ENCODE measurements at places on chromosomes 2 and 18.

DNA sequence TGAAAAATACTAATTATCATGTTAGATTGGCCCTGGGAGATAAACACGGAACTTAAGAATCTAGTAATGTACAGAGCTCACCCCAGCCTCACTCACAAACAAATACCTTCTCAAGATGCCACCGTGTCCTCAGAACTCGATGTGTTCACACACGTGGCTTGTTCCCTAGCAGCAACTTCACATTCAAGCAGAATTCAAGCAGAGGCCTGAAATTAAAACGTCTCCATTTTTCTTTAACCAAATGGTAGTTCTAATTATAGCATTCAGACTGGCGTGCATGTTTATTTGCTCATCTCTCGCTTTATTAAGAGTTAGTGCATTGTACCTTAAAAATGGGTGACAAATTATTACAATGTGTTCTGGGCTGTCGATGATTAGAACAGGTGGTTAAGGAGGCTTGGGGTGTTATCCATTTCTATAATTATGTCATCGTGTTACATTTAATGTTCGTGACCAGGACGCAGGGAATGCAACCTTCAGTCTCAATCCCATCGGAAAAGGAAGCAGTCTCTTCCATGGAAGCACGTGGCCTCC, 57.3 kb upstream of the SLC66A3 start:
- no peak for DNase-seq

GRCh38 chr2:84654414-84654813, 138.1 kb downstream of the DNAH6 start:
- DNase-seq: no peak

GRCh38 chr2:121965661-121966060, 210.2 kb downstream of the TSN start:
- no peak for DNase-seq

GRCh38 chr2:100242476-100242875, 79.8 kb downstream of the LONRF2 start:
- no peak for DNase-seq

DNA sequence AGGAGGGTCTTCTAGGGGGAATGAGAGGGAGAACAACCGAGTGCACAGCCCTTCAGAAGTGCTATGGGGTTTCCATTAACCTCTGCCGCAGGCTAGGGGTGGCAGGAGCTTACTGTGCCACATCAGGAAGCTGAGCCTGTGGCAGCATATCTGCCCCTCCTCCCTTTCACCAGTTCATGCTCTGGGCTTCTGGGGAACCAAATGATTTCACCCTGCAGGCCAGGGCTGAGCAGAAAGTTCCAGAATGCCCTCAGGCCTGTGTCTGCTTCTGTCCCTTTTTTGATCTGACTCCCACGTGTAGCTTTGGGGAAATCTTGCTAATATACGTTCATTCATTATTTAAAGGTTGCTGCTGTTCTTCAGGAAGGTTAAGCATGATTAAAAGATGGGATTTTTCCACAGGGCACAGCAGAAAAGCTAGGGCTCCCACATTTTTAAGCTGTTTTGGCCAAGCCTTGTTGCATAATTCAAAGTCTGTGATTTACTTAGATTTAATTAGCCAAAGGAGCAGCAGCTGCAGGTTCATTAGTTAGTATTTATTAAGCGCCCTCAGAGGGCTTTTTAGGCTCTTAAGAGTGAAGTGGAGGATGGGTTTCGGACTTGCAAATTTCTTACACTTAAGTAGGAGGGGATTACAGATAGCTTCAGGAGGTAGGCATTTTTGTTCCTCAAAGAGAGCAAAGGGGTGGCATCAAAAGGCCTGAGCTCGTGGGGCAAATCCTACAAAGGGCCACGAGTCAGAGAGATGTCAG, 10.2 kb downstream of the TMEM247 start:
- DNase-seq: no peak

GRCh38 chr2:157820193-157820592, 55.9 kb downstream of the ACVR1 start:
- DNase-seq: no peak

DNA sequence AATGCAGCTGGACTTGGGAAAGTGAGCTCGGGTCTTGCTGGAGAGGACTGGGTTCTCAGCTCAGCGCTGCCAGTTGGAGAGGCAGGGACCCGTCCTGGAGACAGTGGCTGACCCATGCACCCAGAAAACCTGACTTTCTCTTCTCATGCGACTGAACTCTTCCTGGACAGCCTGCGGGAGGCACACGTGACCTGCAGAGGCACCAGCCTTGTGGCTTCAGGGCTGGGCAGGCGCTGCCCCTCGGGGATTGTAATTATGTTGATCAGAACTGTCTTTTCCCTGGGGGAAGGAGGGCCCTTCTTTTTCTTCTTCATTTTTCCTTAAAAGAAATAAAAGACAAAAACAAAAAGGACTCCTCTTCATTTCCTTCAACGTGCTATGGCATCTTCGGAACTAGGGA, 198.1 kb downstream of the VAPA start:
- no peak for DNase-seq

- DNase-seq: no peak
These were observed 5.9 kb downstream of the GEN1 start for GRCh38 chr2:17759805-17760204.

- no peak for DNase-seq
These were observed 84.4 kb downstream of the PTGR3 start for GRCh38 chr18:75124551-75124950.

- DNase-seq: no peak
These were observed 9.2 kb upstream of the PAIP2B start for GRCh38 chr2:71235930-71236587.

DNA sequence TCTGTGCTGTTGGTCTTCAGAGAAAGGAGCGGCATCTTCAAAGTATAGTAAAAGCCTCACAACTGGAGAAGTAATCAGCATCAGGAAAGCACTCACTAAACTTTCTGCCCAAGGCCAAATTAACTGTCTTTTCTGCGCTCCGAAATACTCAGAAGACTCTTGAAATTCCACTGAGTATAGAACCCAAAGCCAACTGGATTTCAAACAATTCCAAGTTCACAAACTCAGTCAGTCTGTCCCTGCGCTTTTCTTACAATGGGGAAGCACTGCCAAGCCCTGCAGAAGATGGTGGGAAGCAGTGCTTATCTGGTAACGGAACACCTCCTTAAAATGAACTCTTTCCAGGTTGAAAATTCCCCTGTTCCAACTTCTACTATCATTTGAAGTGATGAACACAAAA, 193.5 kb downstream of the NCKAP5 start:
- no peak for DNase-seq
